ENCODE measurements at places on chromosomes 5 and 9.

DNA sequence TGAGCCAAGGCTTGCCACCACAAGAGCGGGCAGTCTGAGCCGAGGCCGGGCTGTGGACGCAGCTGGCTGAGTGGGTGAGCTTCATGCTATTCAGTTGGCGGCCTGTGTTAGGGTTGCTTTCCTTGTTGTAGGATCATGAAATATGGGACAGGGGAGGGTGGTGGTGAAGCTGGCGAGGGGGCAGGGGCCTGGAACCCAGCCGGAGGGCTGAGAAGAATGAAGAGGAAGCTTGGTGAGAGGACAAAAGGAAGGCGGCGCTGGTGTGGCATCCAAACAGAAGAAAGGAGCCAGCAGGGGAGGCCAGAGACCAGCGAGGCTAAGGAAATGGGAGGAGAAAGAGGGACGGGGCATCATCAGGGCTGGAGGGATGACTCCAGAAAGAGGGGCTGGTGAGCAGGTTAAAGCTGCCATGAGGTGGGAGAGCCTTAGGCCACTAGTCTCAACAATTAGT, 18.3 kb downstream of the RALGPS1 start:
- no peak for DNase-seq

GRCh38 chr5:9524941-9525340, 20.9 kb downstream of the SEMA5A start:
- DNase-seq = no peak

DNA sequence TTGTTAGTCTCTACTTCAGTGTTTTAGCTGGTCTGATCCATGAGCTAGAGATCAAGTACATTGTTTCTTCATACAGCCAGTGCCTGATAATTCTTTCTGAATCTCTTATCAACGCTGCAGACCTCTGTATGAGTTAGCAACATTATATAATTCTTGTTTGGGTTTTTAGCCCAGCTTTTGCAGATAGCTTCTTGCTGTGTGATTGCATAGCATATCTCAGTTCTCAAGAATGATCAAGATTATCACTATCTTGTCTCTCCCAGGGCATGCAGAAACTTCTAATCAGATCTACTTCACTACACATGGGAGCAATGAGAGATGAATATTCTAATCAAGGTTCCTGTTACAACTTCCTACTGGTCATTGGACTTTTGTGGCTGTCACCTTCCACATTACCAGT, 158.3 kb downstream of the FAM174A start:
- DNase-seq = no peak

DNA sequence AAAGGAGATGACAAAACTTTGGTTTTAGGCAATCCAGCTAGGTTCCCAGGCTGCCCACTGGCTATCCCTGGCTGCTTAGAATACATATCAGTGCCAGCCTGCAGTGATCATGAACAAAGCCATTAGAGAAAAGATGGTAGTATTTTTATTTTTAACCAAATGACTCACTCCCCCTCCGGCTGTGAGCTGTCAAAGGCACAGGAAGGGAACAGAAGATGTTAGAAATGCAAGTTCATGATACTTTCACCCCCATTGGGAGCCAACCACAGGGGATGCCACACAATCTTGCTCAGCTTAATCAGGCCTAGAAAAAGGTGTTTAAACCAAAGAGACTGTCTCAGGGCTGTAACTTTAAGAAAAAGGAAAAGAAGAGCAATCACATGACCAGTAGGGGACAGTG, 70.3 kb upstream of the ASTN2 start:
- DNase-seq = no peak

DNA sequence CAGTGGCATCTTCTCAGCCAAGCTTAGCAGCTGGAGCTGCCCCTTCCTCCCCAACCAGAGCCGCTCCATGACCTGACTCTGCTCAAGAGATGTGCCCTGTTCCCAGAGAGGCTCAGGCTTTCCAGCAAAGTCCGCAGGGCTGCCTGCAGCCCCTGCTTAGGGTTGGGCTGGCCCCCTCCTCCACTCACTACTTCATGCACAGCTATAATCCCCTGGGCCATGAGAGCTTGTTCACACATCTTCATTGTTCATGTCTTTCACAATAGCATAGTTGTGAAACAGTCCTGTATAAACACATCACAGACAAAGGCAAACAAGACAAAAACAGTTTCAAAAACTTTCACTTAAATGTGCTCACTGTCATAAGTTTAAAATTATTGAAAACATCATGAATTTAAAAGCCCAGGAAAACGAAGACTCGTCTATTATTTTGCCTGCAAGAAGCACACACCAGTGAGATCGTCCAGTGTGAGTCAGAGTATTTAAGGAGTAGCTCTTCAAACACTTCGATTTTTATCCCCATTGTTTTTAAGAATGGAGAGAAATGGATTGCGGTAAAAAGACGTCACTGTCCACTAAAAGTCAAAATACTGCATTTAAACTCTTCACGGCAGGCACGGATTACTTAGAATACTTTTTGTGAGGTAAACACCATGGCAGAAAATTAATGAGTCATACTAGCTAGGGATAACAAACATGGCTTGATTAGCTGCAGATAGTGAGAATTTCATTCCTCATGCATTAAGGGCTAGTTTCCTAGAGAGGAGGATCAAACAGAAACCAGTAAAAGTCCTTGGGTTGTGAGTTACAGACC, 40.7 kb upstream of the S1PR3 start:
- DNase-seq = no peak

GRCh38 chr9:14608540-14608939, 84.7 kb downstream of the ZDHHC21 start:
- no peak for DNase-seq

DNA sequence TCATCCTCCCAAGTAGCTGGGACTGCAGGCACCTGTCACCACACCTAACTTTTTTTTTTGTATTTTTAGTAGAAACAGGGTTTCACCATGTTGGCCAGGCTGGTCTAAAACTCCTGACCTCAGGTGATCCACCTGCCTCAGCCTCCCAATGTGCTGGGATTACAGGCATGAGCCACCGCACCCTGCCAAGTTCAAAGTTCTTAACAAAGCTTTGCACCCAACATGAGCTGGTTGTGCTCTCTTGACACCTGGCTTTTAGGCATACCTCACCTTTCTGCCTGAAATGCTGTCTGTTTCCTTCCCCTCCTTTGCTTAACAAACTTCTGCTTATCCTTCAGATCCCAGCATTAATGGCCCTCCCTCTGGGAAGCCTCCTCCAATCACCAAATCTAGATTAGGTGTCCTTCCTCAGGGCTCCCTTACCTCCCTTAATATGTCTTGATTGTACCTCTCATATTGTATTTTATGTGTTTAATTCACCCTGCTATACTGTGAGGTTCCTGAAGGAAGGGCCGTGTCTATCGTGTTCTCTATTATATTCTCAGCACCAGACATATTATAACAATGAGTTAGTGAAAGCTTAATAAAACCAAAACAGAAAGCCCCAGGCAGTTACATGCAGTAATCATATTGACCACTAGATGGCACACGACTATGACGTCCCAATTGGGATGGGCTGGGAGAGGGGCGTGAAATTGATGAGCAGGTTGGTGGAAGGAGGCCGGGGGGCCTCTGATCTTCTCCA, 62.9 kb upstream of the PPARGC1B start:
- no peak for DNase-seq

GRCh38 chr5:52517667-52518066, 270.0 kb upstream of the ITGA1 start:
- DNase-seq = no peak

DNA sequence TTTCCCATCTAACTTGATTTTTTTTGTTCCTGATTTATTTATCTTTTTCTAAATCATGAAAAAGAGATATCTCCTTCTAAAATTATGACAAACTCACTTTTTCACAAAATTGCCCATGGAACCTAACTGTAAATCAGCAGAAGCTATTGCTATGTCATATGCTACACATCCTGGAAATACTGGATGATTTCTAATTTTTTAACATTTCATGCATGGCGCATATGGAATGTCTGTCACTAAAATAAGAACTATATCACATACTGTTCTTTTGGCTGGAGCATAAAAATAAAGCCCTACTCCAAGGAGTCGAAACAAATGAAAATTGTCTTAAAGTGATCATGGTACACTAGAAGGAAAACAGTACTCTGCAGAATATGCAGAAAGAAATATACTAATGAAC, 60.6 kb downstream of the CAMK4 start:
- no peak for DNase-seq

DNA sequence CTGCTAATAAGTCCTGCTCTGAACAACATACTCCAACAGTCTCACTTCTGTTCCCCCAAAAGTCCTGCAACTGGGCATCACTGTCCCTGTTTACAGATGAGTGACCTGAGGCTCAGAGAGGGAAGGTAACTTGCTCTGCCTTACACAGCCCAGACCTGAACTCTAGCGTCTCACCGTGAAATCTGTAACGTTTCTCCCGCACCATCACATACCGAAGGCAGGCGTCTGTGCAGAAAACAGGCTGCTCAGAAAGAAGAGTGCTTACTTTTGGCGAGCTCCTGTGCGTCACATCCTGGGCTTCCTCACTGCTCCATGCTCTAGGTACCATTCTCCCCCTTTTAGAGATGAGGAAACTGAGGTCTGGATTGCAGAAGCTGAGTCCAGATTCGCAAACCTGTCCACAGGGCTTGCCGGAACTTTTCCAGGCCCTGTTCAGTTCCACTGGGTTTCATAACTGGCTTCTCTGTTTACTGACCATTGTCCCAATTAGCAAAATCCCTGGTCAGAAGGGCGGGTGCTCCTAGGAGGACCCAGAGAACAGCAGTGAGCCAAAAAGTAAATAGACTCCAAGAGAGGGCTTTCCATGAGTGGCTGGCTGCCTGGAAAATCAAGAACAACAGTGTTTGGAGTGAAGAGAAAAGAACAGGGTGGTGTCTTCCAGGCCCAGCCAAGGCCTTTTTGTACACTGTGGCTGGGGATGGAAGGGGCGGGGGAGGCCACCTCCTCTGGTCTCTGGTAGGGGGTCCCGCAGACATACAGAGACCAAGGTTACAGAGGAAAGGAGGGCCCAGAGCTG, 27.1 kb downstream of the GSN start:
- DNase-seq = no peak

GRCh38 chr5:133334796-133335639, 277.3 kb downstream of the FSTL4 start:
- DNase-seq = no peak
